ENCODE measurements at places on chromosomes 1 and 21.

DNA sequence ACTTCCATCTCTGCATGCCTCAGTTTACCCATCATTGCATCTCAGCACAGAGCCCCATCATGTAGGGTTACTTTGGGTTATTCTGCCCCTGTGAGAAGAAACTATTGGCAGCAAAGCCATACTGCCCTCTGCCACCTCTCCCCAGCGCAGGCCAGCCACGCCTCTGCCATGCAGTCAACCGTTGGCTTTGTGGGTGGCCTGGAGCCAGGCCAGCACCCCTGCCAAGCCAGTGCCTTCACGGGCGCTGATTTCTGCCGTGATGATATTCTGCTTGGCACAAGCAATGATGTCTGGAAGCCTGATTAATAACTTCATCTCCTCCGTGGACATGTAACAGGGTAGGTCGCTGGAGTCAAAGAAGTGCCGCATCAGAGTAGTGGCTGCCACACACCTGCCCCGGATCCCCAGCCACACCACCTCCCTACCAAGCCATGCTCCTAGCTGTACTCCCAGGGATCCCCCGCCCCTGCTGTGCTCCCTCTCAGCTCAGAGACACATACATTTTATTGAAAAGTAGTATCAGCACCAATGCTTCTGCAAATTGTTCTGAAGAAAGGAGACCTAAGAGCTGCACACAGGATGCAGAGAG, 15.0 kb upstream of the CEP85 start:
- DNase-seq = no peak

- no peak for DNase-seq
Measured at GRCh38 chr1:64493831-64494230, 23.9 kb downstream of the CACHD1 start.

- no peak for DNase-seq
Measured at GRCh38 chr1:213552045-213552444, 435.7 kb upstream of the PROX1 start.

DNA sequence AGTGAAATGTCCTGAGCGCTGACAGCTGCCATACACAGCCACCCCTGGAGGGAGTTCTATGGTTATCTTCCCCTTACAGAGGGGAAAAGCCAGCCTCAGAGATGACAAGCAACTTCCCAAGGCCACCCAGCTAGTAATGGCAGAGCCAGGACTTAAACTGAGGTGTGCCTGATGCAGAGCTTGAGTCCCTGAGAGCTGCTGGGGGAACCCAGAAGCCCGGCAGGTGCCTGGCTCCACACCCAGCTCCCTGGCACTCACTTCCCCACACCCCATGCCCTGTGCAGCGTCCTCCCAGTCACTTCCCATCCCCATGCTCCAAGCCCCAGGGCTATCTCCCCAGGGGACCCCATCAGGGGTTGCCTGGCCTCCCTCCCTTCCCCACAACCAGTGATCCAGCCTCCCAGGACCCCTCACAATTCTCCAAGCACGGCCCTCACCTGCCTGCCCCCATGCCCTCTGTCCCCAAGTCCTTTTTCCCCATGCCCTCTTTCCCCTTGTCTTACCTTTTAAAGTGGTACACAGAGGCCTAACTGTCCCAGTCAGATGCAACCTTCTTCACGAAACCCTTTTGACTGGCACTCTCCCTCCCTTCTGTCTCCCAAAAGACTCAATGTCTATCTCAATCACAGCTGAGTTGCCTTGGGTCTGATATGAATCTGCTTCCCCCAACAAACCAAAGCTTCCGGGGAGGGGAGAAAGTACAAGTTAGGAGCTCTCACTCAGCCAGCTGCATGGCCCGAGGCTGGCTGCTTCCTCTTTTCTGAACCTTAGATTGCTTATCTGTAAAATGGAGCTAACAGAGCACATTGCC, 39.8 kb upstream of the LRP8 start:
- DNase-seq = no peak

DNA sequence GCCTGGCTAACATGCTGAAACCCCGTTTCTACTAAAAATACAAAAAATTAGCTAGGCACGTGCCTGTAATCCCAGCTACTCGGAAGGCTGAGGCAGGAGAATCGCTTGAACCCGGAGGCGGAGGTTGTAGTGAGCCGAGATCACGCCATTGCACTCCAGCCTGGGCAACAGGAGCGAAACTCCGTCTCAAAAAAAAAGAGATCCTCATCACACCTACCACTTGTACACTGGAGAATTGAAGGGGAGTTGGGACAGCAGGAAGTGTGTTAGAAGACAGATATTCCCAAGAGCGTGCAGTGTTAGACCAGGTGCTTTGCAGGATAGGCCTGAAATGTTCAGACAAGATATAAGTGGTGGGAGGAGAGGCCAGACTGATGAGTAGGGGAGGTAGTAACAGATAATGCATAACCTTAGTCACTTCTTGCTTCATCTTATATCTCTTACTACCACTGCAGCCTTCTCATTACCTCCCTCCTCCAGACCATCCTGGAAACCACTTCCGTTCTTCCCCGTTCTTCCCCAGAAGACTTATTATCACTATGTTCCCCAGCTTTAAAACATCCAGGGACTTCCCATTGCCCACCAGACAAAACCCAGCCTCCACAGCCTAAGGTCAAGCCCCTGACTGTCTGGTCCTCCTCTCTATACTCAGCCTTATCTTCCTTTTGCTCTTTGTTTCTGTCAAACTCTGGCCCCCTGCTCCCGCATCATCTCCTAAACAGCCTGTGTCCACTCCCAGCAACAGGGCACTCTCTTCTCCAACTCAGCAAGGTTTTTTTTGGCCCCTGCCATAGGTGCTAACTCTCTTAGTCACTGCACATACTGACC, 21.3 kb downstream of the FAM20B start:
- DNase-seq = no peak

GRCh38 chr1:67446893-67447292, 16.7 kb upstream of the SERBP1 start:
- DNase-seq = no peak

DNA sequence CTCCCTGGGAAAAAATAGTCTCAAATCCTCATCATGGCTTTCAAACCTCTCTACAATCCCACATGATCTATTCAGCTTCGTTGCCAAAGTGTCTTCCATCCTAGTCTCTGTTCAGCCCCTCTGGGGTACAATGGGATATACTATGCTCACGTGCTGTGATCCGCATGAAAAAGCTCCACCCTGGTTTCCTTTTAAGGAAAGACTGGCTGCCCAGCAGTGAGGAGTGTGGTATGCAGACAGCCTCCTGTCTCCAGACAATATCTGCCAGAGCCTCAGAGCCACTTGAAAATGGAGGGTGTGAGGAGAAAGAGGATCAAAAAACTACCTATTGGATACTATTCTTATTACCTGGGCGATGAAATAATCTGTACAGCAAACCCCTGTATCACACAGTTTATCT, 194.5 kb downstream of the LHX8 start:
- no peak for DNase-seq

DNA sequence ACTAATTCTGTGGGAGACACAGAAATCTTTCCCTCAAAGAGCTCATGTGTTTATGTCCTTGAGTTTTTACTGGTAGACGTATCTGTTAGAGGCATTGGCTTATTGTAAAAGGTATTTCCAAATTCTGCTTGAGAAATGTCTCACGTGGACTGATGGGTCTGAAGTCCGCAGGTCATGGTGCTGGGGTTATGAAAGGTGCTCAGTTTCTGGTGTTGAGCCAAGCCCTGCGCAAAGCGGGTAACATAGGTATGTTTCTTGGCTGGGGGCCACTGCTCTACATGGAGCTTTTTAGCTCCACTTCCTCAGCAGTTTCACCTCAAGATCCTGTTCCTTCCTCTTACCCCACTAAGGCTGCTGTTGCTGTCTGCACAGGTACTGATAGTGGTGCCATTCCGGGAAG, 10.8 kb downstream of the UTP25 start:
- no peak for DNase-seq

- no peak for DNase-seq
Measured at GRCh38 chr21:30206551-30207251, 9.2 kb downstream of the CLDN8 start.
